Activated CD4-positive, alpha-beta T cell treated with anti-CD3 and anti-CD28 coated beads, Interleukin-2, amount 10 ng/mL, durations not matched to agents 7 days and 5 days (primary cell): ENCODE measurements at places on chromosomes 11 and 22. TPM values are rescaled to one million over a fixed set of nuclear protein-coding genes. Genes with fewer than 3 reads are reported as not detected.
A peak's percentile ranks its signal among the peaks of the same experiment; 100 is the strongest.

The ACRV1 gene
- not detected for total RNA-seq

The APOA4 gene
- not detected for total RNA-seq

The OR5I1 gene
- total RNA-seq: not detected

The HORMAD2 gene
- total RNA-seq: not detected

The NXPE4 gene
- not detected for total RNA-seq

GRCh38 chr22:49730656-49731055 is 97.0 kb downstream of the BRD1 start:
- no peak overlapping the region for H3K4me3 ChIP-seq
- no peak for DNase-seq
- no peaks in the 10 kb centered on the region for H3K36me3 ChIP-seq
- H3K27ac ChIP-seq: no peak overlapping the region

DNA sequence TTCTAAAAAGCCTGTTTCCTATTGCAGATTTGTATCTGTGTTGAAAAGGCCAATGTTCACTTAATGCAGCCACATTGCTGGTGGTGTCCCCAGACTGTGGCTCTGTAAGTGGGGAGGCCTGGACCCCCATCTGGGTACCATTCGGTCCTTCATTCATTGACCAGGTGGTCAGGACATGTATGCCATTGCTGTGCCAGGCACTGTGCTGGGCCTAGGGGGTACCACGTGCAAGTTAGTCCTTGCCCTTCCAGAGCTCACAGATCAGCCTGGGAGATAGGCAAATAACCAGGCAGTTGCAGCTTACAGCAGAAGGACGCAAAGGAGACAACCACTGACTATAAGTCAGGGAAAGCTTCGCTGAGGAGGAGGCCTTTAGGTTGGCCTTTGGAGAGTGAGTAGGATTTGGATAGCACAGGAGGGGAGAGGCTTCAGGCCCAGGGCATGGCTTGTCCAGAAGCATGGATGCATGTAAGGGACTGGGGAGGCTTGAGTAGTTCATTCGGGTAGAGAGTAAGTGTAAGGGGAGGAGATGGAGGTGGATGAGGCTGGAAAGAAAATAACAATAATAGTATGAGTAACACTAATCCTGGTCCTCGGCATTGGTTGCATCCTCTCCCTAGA is 5.0 kb downstream of the PRDM11 start:
- no peaks in the 10 kb centered on the region for H3K36me3 ChIP-seq
- H3K4me1 ChIP-seq: peaks cover 6% of the 10 kb centered on the region
- H3K4me3 ChIP-seq: no peak overlapping the region
- no peak overlapping the region for H3K27ac ChIP-seq
- no peaks in the 10 kb centered on the region for H3K27me3 ChIP-seq

DNA sequence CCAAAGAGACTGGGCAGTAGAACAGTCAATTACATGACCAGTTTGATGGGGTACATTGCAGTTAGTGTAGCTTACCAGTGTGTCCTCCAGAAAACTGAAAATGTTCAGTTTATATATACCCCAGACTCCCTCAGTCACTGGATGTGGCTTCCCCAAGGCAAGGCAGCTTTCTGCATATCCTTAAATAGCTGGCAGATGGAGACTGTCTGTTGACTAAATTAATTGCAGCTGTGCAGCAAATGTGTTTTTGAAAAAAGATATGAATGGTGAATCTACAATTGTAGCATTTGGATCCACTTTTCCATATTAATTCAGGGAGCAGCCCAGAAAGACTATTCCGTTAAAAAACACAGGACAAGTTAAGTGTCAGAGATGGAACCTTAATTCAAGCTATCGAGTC is 565.1 kb upstream of the CCDC179 start:
- no peak for DNase-seq
- H3K4me1 ChIP-seq: no peaks in the 10 kb centered on the region
- H3K27ac ChIP-seq: no peak overlapping the region

DNA sequence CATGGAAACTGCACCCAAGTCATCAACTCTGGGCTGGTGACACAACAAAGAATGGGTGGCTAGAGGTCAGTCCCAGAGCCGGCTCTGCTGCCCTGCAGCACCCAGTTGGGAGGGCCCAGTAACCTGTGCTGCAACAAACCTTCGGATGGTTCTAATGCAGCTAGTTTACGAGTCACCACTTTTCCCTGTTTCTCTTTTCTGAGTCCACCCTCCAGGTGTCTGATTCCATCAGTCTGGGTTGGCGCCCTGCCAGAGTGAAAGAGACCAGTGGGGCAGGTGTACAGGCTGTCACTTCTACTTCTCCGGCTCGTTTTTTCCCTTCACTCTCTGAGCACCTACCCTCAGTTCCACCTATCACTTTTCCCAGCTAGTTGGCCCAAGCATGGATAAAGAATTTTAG is 572.9 kb downstream of the NTM start:
- no peaks in the 10 kb centered on the region for H3K4me1 ChIP-seq
- H3K4me3 ChIP-seq: no peak overlapping the region
- H3K36me3 ChIP-seq: no peaks in the 10 kb centered on the region
- no peak overlapping the region for H3K27ac ChIP-seq
- DNase-seq: no peak

DNA sequence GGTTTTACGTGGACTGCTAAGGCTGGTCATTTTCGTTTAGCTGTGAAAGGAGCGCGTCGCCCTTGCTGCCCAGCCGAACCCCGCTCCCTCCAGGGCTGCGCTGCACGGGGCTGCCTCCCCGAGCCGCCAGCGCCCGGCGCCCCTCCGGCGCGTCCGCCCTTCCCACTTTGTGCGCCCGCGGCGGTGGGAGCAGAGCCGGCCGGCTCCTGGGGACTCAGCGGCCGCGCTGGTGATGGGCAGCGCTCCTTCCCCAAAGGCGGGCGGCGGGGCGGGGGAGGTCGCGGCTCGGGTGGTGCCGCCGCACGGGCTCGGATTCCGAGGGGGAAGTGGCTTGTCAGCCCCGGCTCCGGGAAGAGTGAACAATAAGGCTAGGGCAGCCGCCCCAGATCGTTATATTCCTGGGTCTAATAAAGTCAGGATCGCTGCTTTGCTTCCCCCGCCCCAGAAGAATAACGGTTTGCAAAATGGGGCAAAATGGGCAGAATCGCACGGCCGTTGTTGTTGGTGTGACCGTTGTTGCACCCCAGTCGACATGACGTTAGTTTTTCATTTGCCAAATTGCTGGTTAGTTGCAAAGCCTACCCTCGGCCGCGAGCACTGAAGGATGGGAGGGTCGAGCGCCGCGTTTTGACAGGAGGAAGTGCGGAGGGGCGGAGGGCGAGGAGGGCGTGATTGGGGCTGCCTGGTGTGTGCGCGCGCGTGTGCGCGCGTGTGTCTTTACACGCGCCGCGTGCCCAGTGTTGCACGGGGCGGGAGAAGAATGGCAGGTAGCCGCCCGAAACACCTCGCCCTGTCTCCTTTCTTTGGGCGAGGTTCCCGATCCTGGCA is 745 bp downstream of the NCAM1 start:
- peaks cover 1% of the 10 kb centered on the region for H3K36me3 ChIP-seq
- peaks cover 12% of the 10 kb centered on the region for H3K4me1 ChIP-seq
- peak; percentile 13 for DNase-seq
- peak overlapping the region; percentile 79 for H3K27ac ChIP-seq
- peak overlapping the region; percentile 73 for H3K4me3 ChIP-seq
- peaks cover 69% of the 10 kb centered on the region for H3K27me3 ChIP-seq

DNA sequence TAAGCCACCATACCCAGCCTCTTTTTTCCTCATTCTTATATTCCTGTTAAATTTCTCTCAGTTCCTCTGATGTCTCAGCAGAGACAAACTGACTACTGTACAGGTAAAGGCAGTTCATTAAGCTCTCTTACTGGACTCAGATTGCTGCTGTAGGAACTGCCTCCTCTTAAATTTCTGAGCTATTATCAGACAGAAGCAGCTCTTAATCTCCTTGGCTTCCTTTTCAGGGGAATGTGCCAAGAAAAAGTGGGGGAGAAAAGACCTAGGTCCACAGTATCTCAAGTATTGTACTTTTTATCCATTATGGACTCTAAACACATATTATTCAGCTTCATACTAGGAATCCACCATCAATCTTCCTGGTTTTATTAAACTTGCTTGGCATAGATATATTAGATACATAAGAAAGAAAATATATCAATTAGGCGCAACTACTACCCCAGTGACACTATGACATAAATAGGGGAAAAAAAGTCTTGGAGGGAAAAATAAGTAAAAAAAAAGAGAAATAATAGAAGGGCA is 26.1 kb downstream of the MRTFA start:
- peaks cover 16% of the 10 kb centered on the region for H3K4me1 ChIP-seq
- no peak for DNase-seq
- no peak overlapping the region for H3K27ac ChIP-seq
- no peaks in the 10 kb centered on the region for H3K36me3 ChIP-seq
- no peak overlapping the region for H3K4me3 ChIP-seq

DNA sequence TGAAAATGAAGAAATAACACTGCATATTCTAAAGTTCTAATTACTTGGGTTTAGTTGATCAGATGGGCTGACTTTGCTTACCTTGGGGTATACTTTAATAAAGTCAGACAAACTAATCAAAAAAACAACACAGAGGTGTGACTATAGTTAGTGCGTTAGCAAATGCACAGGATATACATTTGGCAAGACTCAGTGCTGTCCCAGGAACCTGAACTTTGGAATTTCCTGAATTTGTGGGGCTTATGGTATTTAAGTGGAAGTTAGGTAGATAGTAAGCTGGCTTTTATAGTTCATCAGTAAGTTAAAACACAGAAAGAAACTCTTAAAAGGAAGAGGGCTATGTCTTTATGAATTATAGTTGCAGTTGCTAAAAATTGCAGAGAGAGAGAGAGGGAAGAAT is 302.6 kb upstream of the DDI1 start:
- H3K4me1 ChIP-seq: peaks cover 4% of the 10 kb centered on the region
- H3K4me3 ChIP-seq: no peak overlapping the region
- no peaks in the 10 kb centered on the region for H3K36me3 ChIP-seq

GRCh38 chr22:43148581-43148980 is 2.8 kb upstream of the TSPO start:
- H3K27ac ChIP-seq: peak overlapping the region; percentile 83
- no peak overlapping the region for H3K4me3 ChIP-seq
- no peaks in the 10 kb centered on the region for H3K27me3 ChIP-seq
- DNase-seq: peak; percentile 15
- H3K4me1 ChIP-seq: peaks cover 47% of the 10 kb centered on the region

DNA sequence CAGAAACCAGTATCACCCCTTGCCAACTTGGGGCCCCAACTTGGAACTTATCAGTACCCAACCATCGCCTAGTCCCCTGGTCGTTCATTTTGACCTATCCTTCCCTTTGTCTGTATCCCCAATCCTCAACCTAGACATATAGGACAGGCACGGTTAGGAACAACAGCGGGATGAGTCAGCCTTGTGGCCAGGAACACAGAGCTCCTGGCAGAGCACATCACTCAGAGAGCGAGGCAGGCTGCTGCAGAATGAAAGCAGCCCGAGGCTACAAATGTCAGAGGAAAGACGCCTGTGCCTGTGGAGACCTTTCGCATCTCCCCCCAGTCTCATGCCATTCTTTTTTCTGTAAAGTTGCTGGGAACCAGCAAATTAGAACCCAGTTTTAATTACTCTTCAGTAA is 14.6 kb downstream of the DKK3 start:
- no peaks in the 10 kb centered on the region for H3K36me3 ChIP-seq
- H3K27me3 ChIP-seq: peaks cover 11% of the 10 kb centered on the region
- H3K27ac ChIP-seq: no peak overlapping the region
- no peak overlapping the region for H3K4me3 ChIP-seq

- no peaks in the 10 kb centered on the region for H3K36me3 ChIP-seq
- no peak overlapping the region for H3K27ac ChIP-seq
- H3K4me3 ChIP-seq: no peak overlapping the region
- no peaks in the 10 kb centered on the region for H3K4me1 ChIP-seq
Measured at GRCh38 chr11:97111559-97111958, 721.7 kb downstream of the JRKL start.

- no peaks in the 10 kb centered on the region for H3K27me3 ChIP-seq
- peaks cover 5% of the 10 kb centered on the region for H3K4me1 ChIP-seq
- no peak overlapping the region for H3K4me3 ChIP-seq
- H3K27ac ChIP-seq: no peak overlapping the region
Measured at GRCh38 chr11:68914761-68915160, 11.1 kb downstream of the IGHMBP2 start.

GRCh38 chr22:34113381-34113780 is 193.1 kb upstream of the LARGE1 start:
- H3K27ac ChIP-seq: no peak overlapping the region
- DNase-seq: no peak
- no peaks in the 10 kb centered on the region for H3K27me3 ChIP-seq
- no peak overlapping the region for H3K4me3 ChIP-seq

- no peak for DNase-seq
- peaks cover 66% of the 10 kb centered on the region for H3K4me1 ChIP-seq
- H3K36me3 ChIP-seq: peaks cover 25% of the 10 kb centered on the region
- H3K27ac ChIP-seq: peak overlapping the region; percentile 82
- no peak overlapping the region for H3K4me3 ChIP-seq
Measured at GRCh38 chr22:31218565-31219262, 6.6 kb downstream of the LIMK2 start.
